ENCODE measurements at places on chromosomes 13 and 19.

GRCh38 chr13:63093907-63094469 is 1678.3 kb upstream of the PCDH20 start:
- no peaks in the 10 kb centered on the region for H3K27me3 ChIP-seq
- no peak overlapping the region for H3K27ac ChIP-seq
- H3K4me3 ChIP-seq = no peak overlapping the region
- H3K4me1 ChIP-seq = no peaks in the 10 kb centered on the region
- DNase-seq = no peak

GRCh38 chr19:10226376-10227025 is 4.6 kb downstream of the S1PR2 start:
- no peak for DNase-seq
- peaks cover 11% of the 10 kb centered on the region for H3K36me3 ChIP-seq
- no peaks in the 10 kb centered on the region for H3K27me3 ChIP-seq
- peaks cover 34% of the 10 kb centered on the region for H3K4me1 ChIP-seq
- H3K27ac ChIP-seq = no peak overlapping the region

DNA sequence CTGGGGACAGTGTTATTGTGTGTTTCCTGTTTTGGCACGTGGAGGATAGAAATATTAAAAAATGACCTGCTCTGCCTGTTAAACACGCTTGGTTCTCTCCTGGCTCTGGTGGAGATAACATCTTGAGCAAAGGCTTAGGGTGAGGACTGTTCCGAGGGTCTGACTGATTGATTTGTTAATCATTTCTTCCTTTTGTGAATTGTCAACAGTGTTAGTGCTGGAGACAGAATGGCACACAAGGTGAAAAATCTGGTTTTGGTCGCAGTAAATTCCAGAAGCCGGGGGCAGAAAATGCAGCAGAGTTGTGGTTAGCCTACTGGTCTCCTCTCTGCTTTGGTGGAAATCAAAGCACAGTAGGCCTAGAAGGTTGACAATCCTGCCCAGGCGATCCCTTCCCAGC is 163.6 kb downstream of the FGF9 start:
- H3K4me1 ChIP-seq = no peaks in the 10 kb centered on the region
- no peak for DNase-seq
- no peak overlapping the region for H3K4me3 ChIP-seq
- H3K36me3 ChIP-seq = no peaks in the 10 kb centered on the region
- no peaks in the 10 kb centered on the region for H3K27me3 ChIP-seq

DNA sequence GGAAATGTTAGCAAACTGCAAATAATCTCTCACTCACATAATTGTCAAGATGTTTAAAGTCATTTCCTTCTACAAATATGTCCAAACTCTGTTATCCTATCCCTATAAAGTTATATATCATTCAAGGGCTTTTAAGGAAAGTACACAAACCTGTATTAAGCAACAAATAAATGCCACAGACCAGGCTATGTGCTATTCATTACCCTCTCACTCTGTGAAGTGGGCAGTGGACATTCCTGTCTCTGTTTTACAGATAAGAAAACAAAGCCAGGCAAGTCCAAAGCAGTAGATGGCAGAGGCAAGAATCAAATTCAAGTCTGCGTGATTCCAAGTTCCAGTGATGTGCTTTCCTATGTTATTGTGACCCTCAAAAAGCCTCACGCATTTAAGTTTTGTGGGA is 140.6 kb downstream of the LHFPL6 start:
- H3K27ac ChIP-seq = no peak overlapping the region
- no peaks in the 10 kb centered on the region for H3K36me3 ChIP-seq
- no peak overlapping the region for H3K4me3 ChIP-seq
- H3K4me1 ChIP-seq = no peaks in the 10 kb centered on the region
- no peak for DNase-seq
- H3K27me3 ChIP-seq = no peaks in the 10 kb centered on the region

DNA sequence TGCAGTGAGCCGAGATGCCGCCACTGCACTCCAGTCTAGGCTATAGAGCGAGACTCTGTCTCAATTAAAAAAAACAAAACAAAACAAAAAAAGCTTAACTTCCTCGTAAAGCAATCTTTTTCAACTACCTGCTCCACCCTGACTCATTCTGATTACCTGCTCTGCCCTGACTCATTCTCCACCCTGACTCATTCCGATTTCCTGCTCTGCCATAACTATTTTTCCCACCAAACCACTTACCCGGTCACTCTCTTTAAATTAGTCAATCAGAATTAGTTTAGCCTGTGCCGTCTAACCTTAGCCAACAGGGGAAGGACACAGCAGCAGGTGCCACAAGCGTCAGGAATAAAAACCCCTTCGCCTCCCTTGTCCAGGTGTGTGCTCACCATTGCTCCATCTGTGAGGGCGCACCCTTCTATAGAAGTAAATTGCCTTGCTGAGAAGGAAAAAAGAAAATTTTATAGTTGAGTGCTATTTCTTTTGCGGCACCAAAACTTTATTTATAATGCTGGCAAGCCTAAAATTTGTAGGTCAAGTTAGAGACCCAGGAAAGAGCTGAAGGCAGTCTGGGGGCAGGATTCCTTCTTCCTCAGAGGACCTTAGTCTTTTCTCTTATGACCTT is 1.7 kb upstream of the IFT88 start:
- H3K27me3 ChIP-seq = no peaks in the 10 kb centered on the region
- H3K4me3 ChIP-seq = no peak overlapping the region
- no peaks in the 10 kb centered on the region for H3K36me3 ChIP-seq
- H3K27ac ChIP-seq = no peak overlapping the region
- H3K4me1 ChIP-seq = peaks cover 15% of the 10 kb centered on the region

DNA sequence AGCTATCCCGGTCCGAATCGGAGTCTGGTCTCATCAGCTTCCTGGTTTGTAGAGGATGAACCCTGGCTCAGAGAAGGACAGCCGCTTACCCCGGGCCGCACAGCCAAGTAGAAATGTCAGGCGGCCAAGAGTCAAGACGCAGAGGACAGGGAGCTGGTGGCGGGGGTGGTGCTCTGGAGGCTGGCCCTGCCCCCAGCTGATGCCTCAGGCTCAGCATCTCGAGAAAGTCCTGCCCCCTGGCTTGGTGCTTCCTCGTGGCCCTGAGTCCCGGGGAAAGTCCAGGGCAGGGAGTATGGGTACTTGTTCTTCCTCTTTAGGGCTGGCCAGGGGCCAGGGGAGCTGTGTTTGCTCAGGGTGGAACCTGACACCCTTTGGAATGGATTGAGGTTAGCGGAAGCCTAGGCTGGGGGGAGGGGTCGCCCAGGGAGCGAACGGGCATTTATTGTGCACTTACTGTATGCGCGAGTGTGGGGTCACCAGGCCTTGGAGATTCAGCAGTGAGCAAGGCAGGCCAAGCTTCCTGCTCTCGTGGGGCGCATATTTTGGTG is 2.2 kb downstream of the TJP3 start:
- no peak overlapping the region for H3K4me3 ChIP-seq
- H3K27ac ChIP-seq = no peak overlapping the region
- no peak for DNase-seq
- no peaks in the 10 kb centered on the region for H3K27me3 ChIP-seq
- no peaks in the 10 kb centered on the region for H3K36me3 ChIP-seq

GRCh38 chr19:8147582-8147978 is 1.8 kb downstream of the FBN3 start:
- no peak overlapping the region for H3K27ac ChIP-seq
- DNase-seq = no peak
- no peaks in the 10 kb centered on the region for H3K36me3 ChIP-seq
- peaks cover 6% of the 10 kb centered on the region for H3K4me1 ChIP-seq

DNA sequence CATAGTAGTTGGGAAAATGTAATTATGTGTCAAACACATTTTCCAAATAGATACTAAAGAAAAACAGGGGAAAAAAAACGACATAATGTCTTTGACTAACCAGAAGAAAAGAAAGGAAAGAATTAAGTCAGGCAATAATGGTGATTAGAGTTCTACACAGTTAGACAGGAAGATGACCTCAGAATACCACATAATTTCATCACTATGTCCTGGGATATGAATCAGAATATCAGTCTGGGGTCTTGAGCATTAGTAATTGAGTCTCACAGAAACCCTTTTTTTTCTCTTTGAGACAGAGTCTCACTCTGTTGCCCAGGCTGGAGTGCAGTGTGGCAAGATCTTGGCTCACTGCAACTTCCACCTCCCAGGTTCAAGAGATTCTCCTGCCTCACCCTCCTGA is 503.4 kb downstream of the SLITRK1 start:
- no peaks in the 10 kb centered on the region for H3K4me1 ChIP-seq
- DNase-seq = no peak
- no peaks in the 10 kb centered on the region for H3K27me3 ChIP-seq
- H3K36me3 ChIP-seq = no peaks in the 10 kb centered on the region
- H3K27ac ChIP-seq = no peak overlapping the region

DNA sequence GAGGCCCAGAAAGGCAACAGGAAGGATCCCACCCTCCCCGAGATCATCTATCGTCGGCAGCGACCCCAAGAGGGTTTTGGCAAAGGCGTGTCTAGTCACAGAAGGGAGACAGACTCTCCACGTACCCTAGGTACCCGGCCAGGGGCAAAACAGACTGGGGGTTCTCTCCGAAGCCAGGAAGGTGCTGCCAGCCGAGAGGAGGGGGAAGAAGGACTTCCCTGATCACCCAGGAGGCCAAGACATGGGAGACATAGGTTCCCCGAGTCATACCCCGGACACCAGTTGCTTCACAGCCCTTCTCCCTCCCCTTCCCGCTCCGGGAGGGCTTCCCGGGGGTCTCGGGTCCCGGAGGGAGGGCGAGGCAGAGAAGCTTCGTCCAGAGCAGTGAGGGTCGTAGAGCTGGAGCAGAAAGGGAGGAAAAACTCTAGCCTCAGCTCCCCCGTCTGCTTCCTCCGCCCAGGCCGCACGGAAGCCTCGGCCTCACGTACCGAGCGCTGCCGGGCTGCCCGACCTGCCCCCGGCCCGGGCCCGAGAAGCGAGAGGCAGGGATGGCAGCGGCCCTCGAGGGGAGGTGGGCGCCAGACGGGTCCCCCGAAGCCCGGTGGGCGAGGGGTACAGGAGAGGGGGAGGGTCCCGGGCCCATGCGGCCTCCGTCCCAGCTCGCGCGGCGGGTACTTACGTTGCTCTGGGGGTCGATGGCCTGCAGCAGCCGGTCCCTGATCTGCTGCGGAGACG is 644 bp downstream of the MED26 start:
- H3K27ac ChIP-seq = peak overlapping the region; percentile 30
- no peaks in the 10 kb centered on the region for H3K27me3 ChIP-seq
- peak; percentile 21 for DNase-seq
- peaks cover 42% of the 10 kb centered on the region for H3K36me3 ChIP-seq

- no peaks in the 10 kb centered on the region for H3K36me3 ChIP-seq
- no peak overlapping the region for H3K4me3 ChIP-seq
- H3K4me1 ChIP-seq = no peaks in the 10 kb centered on the region
- DNase-seq = no peak
Measured at GRCh38 chr13:67374391-67374790, 144.3 kb upstream of the PCDH9 start.

- no peak overlapping the region for H3K4me3 ChIP-seq
- no peaks in the 10 kb centered on the region for H3K36me3 ChIP-seq
- peaks cover 8% of the 10 kb centered on the region for H3K4me1 ChIP-seq
- no peak for DNase-seq
- H3K27ac ChIP-seq = no peak overlapping the region
Measured at GRCh38 chr13:21364357-21364756, 94.7 kb downstream of the ZDHHC20 start.

DNA sequence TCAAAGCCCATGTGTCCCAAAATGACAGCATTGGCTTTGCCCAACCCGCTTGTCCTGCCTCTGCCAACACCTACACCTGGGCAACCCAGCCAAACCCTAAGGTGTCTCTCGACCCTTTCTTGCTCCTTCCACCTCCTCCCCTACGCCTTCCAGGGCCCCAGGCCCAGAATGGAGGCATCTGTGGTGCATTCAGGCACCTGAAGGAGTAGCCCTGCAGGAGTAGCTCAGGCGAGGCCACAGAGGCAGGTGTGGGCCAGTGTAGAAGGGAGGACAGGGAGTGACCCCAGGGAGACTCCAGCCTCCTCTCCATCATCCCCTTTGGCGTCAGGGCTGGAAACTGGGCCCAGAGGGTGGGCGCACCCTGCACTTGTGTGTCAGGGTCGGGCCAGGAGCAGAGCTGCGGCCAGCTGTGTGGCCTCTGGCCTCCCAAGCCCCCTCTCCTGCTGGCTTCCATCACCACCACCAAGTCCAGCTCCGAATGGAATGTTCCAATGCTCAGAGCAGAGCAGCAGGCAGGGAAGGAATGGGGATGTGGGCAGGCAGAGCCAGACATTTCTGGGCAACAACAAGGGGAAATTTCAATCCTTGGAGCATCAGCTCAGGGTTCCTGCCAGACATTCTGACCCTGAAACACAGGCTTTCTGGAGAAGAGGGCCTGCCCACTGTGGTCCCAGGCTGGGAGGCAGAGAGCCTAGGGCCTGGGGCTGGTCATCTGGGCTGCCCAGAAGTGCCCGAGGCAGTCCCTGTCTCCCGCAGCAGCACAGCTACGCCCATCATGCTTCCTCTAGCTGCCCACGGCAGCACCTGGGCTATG is 16.4 kb downstream of the PLEKHF1 start:
- no peak overlapping the region for H3K4me3 ChIP-seq
- no peak overlapping the region for H3K27ac ChIP-seq
- H3K27me3 ChIP-seq = no peaks in the 10 kb centered on the region
- H3K4me1 ChIP-seq = peaks cover 73% of the 10 kb centered on the region
- H3K36me3 ChIP-seq = peaks cover 20% of the 10 kb centered on the region

GRCh38 chr13:102763741-102764140 is 9.8 kb downstream of the TEX30 start:
- no peak overlapping the region for H3K4me3 ChIP-seq
- no peak for DNase-seq
- H3K27ac ChIP-seq = no peak overlapping the region
- H3K36me3 ChIP-seq = no peaks in the 10 kb centered on the region
- no peaks in the 10 kb centered on the region for H3K4me1 ChIP-seq

- H3K36me3 ChIP-seq = no peaks in the 10 kb centered on the region
- no peaks in the 10 kb centered on the region for H3K4me1 ChIP-seq
- DNase-seq = no peak
- no peak overlapping the region for H3K27ac ChIP-seq
Measured at GRCh38 chr13:66033924-66034323, 1196.2 kb downstream of the PCDH9 start.

DNA sequence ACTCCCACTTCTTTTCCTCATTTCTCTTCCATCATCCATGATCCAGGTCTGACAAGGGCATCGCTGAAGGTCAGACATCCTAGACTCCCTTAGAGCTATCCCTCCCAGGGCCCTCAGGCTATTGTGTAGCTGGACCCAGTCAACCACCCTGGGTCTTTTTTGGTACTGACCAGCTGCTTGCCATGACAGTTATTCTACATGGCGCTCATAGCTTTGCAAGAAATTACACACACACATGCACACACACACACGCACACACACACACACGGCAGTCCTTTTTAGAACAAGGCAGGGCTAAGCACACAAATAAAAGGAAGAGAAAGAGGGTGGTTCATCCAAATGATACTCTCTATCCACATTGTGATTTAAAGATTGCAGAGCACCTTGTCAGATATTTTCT is 18.3 kb downstream of the SIAH3 start:
- H3K4me3 ChIP-seq = no peak overlapping the region
- no peak for DNase-seq
- H3K27ac ChIP-seq = no peak overlapping the region
- H3K27me3 ChIP-seq = no peaks in the 10 kb centered on the region
- H3K36me3 ChIP-seq = no peaks in the 10 kb centered on the region
- H3K4me1 ChIP-seq = no peaks in the 10 kb centered on the region

GRCh38 chr13:49457221-49457620 is 13.1 kb downstream of the SETDB2 start:
- no peaks in the 10 kb centered on the region for H3K27me3 ChIP-seq
- H3K4me1 ChIP-seq = peaks cover 4% of the 10 kb centered on the region
- H3K36me3 ChIP-seq = peaks cover 29% of the 10 kb centered on the region
